Non-pigmented ciliary epithelial cell (primary cell): ENCODE measurements at places on chromosomes 3 and 15.

GRCh38 chr3:14806641-14807263, 12.0 kb upstream of the FGD5 start:
- DNase-seq: no peak

GRCh38 chr3:119585856-119586570, 6.7 kb downstream of the ADPRH start:
- no peak for DNase-seq

DNA sequence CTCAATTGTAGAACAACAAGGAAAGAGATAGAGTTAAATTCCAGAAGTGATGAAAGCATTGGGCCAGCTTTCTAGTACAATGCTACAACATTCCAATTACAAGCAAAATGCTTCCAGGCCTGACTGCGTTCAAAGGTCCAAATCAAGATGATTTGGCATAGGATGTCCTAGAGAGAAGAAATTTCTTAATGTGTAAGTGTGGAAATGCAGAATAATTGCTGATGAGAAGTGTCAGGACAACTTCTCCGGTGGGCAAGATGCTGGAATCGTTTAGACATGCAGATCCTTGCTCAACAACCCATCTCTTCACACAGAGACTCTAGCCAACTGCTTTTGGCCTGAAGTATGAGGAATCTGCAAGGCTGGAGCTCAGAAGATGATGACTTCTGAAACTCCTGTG, 71.1 kb upstream of the PDZRN3 start:
- no peak for DNase-seq

GRCh38 chr3:151556596-151556995, 95.7 kb upstream of the IGSF10 start:
- DNase-seq: no peak

- DNase-seq: no peak
Observed at GRCh38 chr15:48389691-48390143, 58.5 kb downstream of the DUT start.

- DNase-seq: no peak
Observed at GRCh38 chr3:130839813-130840212, 54.1 kb upstream of the ATP2C1 start.

GRCh38 chr3:57682284-57682683, 10.6 kb downstream of the DENND6A start:
- DNase-seq: no peak

GRCh38 chr3:139548801-139549200, 9.3 kb upstream of the RBP1 start:
- no peak for DNase-seq
